ENCODE measurements at places on chromosomes 13 and 19.

DNA sequence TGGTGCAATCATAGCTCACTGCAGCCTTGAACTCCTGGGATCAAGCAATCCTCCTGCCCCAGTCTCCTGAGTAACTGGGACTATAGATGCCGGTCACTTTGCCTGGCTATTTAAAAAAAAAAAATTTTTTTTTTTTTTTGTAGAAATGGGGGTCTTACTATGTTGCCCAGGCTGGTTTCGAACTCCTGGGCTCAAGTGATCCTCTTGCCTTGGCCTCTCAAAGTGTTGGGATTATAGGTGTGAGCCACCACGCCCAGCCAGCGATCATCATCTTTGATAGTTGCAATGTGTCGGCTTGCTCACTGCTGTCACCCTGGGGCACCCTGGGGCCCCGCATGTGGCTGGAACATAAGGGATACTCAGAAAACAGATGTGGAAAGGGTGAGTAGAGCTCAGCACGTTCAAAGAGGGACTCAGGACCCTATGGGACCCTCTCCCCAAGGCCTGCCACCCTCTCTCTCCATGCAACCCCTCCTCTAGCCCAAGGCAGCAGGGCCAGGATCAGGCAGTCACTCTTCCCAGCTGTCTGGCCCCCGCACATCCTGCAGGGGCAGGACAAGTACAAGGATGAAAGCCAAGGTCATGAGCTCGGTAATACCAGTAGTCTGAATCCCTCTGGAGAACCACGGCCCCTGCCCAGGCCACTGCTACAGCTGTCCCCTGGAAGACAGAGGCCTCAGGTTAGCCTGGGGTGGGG, 6.5 kb upstream of the CCL25 start:
- DNase-seq, result no peak

DNA sequence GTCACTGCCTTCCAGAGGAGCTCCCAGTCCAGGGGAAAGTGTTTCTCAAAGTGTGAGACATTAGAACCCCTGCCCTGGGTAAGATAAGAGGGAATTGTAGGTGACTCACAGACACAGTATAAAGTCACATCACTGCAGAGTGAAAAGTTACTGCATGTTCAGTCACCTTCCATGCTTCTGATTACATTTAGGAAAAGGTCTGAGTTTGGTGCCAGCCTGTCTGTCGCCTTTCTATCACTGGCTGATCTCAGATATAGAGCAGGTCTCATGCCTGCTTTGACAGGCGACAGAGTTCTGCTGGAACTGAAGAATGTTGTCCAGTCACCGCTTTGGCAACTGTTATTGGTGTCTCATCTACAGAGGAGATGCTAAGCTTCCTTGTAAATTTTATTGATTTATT, 1078.6 kb downstream of the UQCRFS1 start:
- DNase-seq, result no peak

- DNase-seq, result no peak
These were observed 112.2 kb downstream of the IER2 start for GRCh38 chr19:13262450-13262849.

- DNase-seq, result no peak
These were observed 79.9 kb downstream of the MRPL57 start for GRCh38 chr13:21256351-21256761.

DNA sequence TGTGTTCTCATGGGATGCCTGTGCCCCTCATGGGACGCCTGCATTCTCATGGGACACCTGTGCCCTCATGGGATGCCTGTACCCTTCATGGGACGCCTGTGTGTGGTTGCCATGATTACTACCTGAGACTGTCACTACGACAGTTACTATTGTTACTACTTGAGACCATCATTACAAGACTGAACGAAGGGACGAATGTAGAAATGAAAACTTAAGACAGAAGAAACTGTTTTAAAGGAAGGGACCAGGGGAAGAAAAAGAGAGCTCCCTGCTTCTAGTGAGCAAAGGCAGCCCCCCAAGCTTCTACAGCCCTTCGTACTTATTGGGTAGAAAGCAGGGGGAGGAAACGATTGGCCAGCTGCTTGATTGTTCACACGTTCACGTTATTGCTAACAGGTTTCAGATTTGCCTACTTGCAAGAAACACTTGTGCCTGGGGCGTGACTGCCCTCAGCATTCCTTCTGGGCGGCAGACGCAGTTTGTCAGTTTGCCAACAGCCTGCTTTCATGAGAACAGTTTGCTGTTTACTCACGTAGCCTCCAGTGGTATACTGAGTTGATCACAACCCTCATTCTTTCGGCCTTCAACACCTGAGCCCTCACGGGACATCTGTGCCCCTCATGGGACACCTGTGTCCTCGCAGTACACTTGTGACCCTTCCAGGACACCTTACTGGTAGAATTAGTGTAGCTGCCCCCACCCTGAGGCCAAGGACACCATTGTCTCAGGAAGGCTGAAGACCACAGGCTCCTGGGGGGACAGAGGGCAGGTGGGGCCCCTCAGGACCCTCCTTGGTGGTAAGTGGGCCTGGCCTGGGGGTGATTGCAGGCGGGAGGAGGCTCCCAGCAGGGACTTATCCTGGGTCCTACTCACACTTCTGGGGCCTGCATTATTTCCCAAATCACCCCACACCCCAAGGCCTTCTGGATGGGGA, 2.5 kb upstream of the S1PR4 start:
- DNase-seq, result no peak

DNA sequence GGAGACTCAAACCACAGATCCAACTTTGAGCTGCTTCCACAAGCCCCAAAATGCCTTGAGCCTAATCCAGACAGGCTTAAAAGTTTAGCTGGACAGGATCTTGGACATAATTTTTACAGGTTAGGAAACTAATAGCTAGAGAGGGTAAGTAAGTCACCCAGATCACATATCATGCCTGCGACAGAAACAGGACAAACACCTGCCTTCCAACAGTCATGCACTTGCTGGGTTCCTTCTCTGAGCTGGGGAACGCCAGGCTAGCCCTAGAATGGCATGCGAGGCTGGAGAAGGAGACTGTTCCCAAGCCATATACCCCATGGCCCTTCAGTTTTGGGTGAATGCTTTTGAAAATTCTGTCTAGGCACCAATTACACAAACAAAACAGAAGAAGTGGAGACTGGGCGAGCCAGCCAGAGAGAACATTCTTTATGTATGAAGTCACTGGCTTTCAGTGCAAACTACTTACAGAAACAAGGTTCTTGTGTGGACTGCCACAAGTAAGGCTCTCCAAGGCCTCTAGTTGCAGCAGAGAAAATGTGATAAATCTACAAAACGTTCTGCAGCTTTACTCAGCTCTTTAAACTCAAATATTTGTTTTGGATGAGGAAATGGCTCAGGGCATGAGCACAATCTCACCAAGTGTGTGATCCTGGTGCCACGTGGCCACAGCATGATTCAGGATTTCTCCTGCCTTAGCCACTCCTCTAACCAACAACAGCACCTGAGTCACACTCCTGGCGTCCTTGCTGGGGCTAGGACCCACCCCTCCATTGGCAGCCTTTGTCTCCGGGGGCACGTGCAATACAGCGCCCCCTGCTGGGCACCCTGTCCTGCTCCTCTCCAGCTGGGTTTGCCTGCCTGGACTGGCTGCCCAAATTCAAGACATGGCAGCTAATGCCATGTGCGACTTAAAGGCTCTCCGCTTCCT, 73.4 kb upstream of the UBL3 start:
- DNase-seq, result peak; percentile 41

DNA sequence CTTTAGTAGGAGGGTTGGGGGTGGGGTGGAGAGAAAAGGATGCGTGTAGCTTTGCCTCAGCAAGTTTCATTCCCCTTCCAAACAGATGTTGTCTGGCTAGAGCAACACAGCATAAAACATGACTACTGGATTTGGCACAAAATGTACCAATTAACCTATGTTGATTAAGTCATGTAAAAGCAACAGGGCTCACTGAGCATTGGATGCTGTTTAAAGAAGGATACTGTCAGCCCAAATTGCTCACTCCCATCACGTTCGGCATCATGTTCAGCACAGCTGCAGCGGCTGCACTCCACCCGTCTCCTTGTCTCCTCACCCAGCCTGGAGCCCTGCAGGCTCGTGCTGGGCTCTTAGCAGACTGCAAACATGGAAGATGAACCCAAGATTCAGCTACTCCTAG, 77.5 kb downstream of the DLEU7 start:
- no peak for DNase-seq

- no peak for DNase-seq
These were observed 77.1 kb downstream of the SACS start for GRCh38 chr13:23356368-23356767.
